ENCODE measurements at places on chromosomes 2 and 18.

GRCh38 chr2:183117226-183117625, 7.0 kb upstream of the NUP35 start:
- no peak for DNase-seq

DNA sequence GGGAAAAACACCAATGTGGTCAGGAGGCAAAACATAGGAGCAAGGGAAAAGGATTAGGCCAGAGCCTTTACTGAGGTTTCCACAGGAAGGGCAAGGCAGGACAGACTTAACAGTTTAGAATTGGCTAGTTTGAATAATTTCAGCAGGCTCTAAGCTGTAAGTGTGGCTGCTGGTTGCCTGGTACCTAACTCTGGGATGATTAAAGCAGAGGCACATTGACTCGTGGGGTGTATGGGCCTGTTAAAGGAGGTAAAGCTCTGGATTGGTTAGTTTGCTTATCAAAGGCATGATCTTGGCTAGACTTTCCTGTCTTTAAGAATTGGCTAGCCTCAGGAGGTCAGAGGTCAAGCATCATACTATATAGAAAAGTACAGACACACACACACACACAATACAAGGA, 132.6 kb downstream of the SPAG16 start:
- no peak for DNase-seq

DNA sequence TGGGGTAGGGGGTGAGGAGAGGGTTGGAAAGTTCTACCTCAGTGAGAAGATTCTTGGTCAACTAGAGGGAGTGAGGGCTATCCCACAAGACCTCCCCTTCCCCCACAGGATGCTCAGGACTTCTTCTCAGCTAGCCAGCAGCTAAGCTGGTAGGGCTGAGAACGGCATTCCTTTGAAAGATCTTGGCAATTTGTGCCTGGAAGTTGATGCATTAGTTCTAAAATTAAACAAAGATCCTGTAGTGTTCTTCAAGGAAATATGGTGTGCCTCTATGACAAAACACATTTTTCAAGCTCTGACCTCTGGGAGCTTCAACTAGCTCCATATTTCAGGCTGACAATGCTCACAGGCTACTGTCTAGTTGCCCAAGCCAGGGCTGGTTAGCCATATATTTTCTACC, 2.3 kb downstream of the LYPD1 start:
- DNase-seq, result no peak

DNA sequence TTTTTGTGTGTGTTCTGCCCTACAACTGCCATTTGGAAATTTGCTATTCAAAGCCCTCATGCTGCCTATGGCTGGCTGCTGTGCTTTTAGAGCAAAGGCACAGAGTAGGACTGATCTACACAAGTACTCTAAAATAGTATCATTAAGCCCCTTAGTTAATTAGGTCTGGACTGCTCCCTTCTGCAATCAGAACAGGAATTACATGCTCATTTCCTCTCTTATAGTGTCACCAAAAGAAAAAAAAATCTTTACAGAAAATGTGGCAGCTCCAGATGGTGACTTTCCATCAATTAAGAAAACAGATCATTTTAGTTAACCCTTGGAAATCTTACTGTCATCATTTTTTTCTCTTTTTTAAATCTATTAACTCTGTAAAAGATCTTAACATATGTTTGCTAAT, 337.5 kb downstream of the RIT2 start:
- no peak for DNase-seq

- DNase-seq, result no peak
Measured at GRCh38 chr2:48116497-48116896, 210.2 kb upstream of the FBXO11 start.

- no peak for DNase-seq
Measured at GRCh38 chr2:129233166-129233565, 746.3 kb upstream of the RAB6C start.

- no peak for DNase-seq
Measured at GRCh38 chr2:62713837-62714236, 8.3 kb downstream of the EHBP1 start.

DNA sequence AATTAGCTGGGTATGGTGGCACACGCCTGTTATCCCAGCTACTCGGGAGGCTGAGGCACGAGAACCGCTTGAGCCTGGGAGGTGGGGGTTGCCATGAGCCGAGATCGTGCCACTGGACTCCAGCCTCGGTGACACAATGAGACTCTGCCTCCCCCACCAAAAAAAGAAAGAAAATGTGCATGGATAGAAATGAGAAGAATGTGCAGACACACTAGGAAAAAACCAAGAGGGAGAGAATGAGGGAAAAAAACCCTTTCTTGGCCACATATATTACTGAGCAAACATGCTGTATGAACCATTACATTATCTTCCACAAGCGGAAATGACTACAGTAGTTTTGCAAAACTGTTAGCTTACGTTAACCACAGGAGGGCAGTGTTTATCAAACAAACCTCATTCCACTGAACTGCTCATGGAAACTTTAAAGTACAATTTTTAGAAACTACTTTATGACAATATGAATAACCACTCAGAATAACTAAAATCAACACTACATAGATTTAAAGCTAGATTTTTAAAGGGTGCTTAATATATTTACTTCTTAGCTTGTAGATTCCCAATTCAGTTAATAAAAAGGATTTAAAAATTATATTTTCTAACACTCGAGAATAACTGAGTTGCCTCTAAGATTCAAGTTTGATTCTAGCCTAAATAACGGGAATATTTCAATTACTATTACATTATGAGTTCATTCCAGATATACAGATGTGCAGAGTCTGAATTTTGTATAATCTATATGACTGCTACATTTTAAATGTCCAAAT, 26.4 kb downstream of the ASXL2 start:
- no peak for DNase-seq

- DNase-seq, result no peak
Measured at GRCh38 chr18:10487154-10487553, 32.7 kb downstream of the APCDD1 start.

- DNase-seq, result no peak
Measured at GRCh38 chr2:5121642-5122041, 570.5 kb upstream of the SOX11 start.
